GM23338 (cell line): ENCODE measurements at places on chromosomes 4 and X.
A peak's percentile ranks its signal among the peaks of the same experiment; 100 is the strongest.

- no peak for DNase-seq
Measured at GRCh38 chrX:153491351-153491914, 3.3 kb upstream of the BGN start.

DNA sequence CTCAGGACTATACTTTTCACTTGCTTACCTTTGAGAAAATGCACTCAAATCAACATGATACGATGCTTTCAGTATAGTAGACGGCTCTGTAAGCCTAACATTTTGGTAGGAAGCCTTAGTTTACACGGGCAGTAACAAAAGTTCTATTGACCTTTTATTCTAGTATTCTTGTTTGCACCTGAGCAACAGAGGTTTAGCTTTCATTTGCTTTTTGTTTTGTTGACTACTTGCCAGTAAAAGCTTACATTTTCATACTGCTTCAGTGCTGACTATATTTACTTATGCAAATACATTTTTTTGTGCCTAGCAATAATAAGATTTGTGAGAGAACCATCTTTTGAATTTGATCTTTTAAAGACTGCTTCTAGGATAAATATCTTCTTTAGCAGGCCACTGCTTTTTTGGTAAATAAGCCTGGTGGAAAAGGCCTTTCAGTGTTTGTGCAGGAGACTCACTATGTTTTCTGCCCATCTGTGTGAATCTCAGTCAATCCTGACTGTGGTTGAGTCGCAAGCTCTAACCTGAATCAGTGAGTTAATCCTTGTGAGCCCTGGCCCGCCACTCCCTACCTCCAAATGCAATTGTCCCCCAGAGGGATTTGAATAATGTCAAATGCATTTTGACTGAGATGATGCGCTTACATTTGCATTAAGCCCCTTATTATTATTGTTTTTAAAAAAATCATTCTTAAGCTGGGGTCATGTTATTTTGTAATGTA lies 21.9 kb downstream of the FHIP1A start:
- DNase-seq: peak; percentile 26

- no peak for DNase-seq
Measured at GRCh38 chrX:44267116-44267515, 76.4 kb downstream of the EFHC2 start.

DNA sequence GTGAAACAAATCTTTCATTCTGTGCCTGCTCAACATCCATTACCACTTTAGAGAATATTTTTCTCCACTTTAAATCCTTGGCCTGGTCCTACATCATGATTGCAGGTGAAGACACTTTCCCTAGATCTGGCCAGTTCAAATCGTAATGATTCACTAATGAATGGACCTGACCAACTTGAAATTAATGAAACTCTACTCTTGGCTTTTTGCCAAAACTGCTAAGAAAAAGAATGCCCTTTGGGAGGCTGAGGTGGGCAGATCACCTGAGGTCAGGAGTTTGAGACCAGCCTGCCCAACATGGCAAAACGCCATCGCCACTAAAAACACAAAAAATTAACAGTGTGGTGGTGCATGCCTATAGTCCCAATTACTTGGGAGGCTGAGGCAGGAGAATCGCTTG lies 1082.6 kb upstream of the LCORL start:
- no peak for DNase-seq

DNA sequence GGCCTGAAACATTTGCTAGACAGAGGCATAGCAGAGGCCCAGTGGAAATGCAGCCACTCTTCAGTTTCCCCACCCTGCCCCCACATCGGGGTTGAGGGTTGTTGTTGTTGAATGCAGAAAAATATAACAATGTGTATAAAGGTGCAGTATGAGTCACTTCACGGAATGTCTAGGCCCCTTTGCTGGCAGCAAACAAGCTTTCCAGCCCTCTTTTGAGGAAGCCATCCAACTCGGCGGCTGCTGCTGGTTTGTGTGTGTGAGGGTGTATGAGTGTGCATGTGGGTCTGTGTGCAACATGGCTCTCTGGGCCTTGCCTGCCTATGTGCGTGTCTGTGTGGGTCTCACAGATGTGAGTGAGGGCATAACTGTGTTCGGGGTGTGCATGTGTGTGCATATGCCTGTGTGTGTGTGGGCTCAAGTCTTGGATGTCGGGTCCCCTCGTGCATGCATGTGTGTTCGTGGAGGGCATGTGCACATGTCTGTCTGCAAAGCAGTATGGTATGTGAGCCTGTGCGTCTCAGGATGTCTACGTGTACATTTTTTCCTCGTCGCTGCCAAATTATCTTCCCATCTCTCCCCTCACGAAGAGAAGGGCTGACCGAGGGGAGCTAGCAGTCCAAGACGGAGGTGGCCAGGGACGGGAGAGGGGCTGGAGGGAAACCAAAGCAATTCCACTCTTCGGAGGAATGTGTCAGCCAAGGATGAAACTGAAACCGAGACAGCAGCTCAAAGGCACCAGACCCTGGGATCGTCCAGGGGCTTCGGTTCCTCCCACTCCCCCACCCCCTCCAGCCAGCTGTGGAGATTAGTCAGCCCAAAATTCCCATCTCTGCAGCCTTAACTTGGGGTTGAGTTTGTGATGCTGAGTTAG lies 8.4 kb upstream of the ELF4 start:
- no peak for DNase-seq

DNA sequence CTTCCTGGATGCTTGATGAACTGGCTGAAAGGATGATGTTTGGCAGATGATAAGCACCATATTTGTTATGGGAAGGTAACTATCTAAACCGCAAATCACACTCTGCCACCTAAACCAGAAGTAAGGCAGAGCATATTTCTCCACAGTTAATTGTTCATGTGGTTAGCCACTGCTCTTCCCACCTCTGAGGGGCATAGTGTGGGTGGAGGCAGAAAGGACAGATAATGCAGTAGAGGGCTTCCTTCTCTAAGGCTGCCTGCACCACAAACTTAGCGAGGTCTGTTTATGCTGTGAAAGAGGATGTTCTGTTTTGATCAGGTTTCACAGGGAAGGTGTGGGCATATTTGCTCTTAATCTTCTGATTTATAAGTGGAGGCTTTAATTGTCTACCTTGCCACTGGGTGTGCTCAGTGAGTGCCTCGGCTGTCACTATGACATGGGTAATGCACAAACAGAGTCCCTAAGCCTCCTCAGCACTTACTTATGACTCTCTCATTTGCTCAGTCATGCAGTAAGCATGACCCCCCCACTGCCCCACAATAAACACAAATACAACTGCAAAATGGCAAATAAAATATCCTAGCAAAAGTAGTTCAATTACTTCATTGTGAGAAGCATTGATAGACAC lies 401.0 kb downstream of the TMA16 start:
- DNase-seq: no peak

DNA sequence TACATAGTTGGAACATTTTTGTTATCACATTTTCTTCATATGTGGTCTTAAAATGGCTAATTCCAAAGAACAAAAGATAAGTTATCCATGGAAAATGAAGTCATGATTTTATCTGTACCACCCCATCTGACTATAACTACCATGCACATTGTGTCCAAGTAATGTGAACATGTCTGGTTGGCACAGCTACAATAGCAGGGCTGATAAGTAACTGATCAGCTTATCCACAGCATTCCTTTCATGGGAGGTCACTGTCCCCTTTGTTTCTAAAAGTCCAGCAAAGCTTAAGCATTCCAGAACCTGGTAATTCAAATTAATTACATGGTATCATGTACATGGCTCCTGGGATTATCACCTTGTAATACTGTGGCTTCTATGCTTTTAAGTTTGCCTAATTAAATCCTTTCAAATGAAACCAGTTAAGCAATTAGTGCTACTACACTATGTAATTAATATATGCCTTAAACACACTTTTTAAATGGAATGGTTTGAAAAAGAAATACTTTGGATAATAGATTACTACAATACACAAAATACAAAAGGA lies 21.1 kb upstream of the SORBS2 start:
- no peak for DNase-seq

DNA sequence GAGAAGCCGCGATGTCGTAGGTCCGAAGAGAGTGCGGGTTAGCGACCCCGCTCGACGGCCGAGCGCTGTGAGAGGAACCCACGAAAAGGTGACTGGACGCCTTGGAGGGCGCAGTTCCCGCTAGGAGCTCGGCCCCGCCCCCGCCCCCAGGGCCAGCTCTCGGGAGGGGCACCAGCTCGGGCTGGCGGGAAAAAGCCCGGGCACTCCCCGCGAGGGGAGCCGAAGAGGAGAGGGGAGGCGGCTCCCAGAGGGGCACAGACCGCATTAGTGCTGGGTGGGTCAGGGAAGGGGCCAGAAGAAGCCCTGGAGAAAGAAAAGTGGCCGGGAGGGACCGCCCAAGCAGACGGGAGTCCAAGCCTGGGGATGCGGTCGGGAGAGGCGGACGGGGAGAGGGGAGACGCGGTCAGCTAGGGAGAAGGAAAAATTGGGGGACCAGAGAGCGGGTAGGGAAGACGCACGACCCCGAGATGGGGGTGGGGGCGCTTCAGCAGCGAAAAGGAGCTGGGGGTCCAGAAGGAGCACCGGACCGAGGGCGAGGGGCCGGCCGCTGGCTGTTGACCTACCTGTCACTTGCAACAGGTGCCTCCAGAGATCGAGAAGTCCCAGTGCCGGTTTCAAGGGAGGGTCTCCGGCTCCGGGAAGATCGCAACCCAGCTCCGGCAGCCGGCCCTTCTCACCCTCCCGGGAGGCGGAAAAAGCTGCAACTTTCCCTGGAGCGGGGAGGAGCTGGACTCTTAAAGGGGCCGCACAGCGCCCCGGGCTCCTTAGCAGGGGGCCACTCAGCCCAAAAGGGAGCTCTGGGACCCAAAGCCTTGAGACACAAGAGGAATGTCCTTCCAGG lies at the start of gene SYTL4:
Gene SYTL4, minus strand, starts transcription at position 681 of the 841 bp plus-strand sequence. CDS start 30,084 bp downstream, outside the sequence.
- DNase-seq: peak; percentile 60

GRCh38 chr4:183431614-183432013 lies 12.8 kb upstream of the CDKN2AIP start:
- DNase-seq: no peak

GRCh38 chr4:111837761-111838160 lies 307.5 kb upstream of the FAM241A start:
- DNase-seq: no peak

GRCh38 chrX:155115174-155115819 lies 44.0 kb downstream of the BRCC3 start:
- no peak for DNase-seq

GRCh38 chr4:92599044-92599443 lies 295.3 kb downstream of the GRID2 start:
- DNase-seq: no peak

DNA sequence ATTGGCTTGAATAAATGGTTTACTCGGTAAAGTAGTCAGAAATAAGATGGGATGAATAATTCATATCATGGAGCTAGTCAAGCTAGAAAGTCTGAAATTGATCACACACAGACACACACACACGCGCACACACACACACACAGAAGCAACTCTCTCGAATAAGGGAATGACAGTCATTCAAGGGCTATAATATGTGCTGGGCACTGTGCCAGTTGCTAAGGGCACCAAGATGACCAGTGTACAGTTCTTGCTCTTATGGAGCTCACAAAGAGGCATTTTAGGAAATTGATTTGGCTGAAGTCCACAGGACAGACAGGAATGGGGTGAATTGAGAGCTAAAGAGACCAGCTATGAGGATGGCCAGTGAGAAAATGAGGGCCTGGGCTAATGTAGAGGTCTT lies 34.2 kb upstream of the SH3D19 start:
- no peak for DNase-seq

GRCh38 chrX:109294097-109294814 lies 187.6 kb downstream of the GUCY2F start:
- no peak for DNase-seq

DNA sequence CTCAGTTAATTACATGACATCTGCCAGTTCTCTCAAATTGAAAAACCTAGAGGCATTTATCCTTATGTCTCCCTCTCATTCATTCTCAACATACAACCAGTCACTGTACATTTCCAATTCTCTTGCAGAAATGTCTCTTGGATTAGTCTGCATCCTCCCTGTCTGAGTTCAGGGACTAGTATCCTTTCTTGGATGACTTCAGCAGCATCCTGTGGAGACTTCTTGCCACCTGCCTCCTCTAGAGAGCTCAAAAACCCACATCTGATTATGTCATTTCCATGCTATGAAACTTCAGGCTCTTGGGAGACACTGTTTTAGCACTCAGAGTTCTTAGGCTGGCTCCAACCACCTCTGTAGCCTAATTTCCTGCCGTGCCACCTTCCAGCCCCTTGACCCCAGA lies 515.1 kb upstream of the DIPK2B start:
- DNase-seq: no peak

DNA sequence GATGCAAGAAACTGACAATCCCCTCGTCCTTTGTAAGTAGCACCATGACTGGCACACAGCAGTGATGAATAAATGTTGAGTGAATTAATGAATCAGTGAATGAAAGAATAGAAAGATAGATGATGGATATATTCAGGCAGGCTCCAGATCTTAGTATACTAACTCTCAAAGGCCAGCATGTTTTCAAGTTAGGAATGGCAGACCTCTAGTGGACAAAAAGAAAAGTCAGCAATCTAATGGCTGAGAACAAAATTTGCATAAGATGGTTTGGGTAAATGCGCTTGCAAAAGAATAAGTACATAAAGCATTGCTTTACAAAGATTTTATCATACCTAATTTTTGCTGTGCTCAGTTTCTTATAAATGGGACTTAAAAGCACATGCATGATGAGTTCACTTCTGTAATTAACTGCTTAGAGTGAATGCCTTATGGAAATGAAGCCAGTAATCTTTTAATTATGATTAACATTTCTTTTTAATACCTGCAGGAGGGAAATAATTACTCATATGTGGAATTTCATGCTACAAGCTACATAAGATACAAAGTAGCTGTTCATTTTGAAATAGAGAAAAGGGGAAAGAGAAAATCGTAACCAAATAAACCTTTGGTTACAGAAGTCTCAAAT lies 126.9 kb upstream of the GPRIN3 start:
- DNase-seq: peak; percentile 64

DNA sequence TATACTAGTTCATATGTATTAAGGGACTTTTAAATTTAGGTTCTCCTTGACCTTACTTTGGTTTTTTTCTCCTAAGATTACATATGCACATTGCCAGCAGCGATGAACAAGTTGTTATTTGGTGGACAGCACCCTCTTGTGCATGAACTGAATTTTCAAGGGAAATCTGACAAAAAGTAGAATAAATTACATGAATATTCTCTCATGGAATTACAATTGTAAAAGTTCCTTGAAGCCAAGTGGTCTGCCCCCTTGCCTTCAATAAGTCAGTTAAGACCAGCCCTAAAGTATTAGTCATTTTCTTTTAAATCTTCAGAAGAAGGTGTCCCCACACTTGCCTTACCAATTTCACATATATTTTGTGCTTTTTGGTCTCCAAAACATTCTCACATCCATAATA lies 30.7 kb upstream of the SMARCA5 start:
- DNase-seq: peak; percentile 48

DNA sequence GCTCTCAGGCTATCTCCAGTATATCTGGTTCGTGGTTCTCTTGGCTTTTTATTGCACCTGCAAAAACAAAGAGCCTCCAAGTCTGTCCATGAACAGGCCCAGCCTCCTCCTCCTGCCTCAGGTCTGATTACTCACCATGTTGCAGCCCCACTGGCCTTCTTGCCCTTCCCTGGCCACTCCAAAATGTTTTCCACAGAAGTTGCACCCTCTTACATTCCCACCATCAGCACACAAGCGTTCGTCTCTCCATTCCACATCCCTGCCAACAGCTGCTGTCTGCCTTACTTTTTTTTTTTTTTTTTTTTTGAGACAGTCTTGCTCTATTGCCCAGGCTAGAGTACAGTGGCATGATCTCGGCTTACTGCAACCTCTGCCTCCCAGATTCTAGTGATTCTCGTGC lies 86.7 kb downstream of the RFC1 start:
- no peak for DNase-seq
